Stimulated activated CD8-positive, alpha-beta memory T cell treated with anti-CD3 and anti-CD28 coated beads, Interleukin-4, amount 100 ng/mL, for 1 hour (primary cell): ENCODE measurements at places on chromosomes 6 and 20.

DNA sequence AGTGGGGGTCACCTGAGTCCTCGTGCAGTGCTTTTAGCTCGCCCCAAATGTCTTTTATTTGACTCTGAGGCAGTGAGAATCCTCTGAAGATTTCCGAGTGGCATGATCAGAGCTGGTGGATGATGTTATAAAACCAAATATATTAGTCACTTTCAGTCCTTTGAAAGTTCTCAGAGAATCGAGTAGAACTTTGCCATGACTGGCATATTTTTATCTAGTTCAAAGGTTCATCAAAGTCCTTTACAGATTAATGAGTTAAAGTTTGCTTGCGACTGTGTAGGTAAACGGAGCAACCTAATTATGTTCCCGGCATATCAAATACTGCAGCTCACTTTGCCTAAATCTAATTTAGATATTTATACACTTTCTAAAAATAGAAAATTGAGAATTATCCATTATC lies 498.5 kb upstream of the NOX3 start:
- DNase-seq = no peak

DNA sequence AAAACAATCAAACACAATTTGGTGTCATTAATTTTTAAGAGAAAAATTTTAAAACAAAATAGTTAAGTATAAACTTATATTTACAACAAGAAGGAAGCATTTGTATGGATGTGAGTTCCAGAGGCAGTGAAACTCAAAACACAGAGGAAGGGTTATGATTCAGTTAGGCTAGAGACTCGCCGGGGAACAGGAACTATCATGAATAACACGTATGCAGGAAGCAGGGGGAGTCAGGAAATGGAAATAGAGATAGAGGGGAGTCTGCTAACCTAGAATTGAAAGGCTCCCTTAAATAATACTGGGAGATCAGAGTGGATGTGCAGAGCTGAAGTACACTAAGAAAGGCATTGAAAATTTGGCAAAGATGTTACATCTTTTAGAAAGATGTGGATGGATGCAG lies 14.2 kb upstream of the HLA-DRB1 start:
- DNase-seq = no peak

- peak; percentile 86 for DNase-seq
Measured at GRCh38 chr6:32175711-32176475, at the start of gene AGPAT1. TSS of gene AGPAT1 (minus strand) at chr6:32176084. CDS start at chr6:32171496, 4,588 bp downstream.

- peak; percentile 38 for DNase-seq
Measured at GRCh38 chr6:142871910-142872331, 73.1 kb downstream of the HIVEP2 start.

DNA sequence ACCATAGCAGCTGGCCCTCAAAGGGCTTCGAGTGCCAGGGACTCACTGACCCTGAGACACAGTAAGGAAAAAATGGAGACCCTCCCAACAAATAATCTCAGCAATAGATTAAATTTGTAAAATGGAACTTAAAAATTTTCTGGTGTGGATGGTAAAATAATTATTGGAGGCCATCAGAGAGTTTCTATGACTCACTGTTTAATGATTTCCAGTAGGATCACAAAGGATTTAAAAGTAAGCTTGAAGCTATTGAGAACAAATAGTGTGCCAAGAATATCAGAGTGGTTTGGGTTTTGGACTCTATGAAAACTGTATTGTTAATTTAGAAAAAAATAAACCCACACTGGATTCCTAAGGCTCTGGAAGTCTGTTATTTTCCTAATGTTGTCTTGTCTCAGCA lies 115.2 kb upstream of the AKIRIN2 start:
- DNase-seq = no peak

- DNase-seq = no peak
Measured at GRCh38 chr6:25297039-25297441, 17.9 kb downstream of the CARMIL1 start.

GRCh38 chr6:9062596-9062995 lies 627.3 kb upstream of the SLC35B3 start:
- no peak for DNase-seq

GRCh38 chr6:45772886-45773495 lies 242.7 kb downstream of the CLIC5 start:
- no peak for DNase-seq

GRCh38 chr20:3239026-3239866 lies at the start of gene SLC4A11:
TSS of gene SLC4A11 (minus strand) at chr20:3239190. CDS start at chr20:3239137, 53 bp downstream.
- DNase-seq = no peak

DNA sequence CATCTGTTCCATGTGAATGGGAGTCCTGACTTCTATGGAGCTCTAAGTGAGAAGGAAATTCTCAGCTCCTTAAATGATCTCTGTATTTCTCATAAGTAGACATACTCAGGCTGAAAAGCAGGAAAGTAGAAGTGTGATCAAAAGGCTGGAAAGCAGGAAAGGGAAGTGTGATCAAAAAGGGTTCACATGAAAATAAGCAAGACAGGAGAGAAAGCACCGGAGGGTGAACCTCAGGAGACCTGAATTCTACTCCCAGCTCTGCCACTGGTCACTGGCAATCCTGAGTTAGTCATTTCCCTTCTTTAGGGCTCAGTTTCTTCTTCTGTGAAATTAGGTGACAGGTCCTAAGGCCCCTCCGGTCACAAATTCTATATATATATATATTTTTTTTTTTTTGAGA lies 55.5 kb upstream of the TRERF1 start:
- no peak for DNase-seq

- DNase-seq = no peak
Measured at GRCh38 chr20:11401988-11402387, 515.7 kb upstream of the BTBD3 start.

- DNase-seq = no peak
Measured at GRCh38 chr6:111487661-111488060, 4.6 kb upstream of the REV3L start.

DNA sequence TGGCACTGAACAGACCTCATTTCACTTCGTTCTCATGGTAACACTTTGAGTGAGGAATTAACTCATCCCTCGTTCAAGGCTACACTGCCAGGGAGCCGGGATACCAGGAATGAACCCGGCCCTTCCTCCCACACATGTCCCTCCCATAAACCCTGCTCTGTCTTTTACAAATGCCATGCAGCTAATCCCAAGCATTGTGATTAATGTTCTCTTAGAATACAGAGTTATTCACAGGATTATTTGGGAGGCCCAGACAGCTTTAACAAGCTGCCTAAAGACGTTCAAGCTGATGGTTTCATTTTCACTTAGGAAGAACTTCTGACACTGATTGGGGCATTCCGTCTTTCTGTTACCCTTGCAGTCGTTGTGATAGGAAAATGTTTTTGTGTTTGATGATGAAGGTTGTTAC lies 42.5 kb upstream of the CD83 start:
- DNase-seq = no peak

GRCh38 chr6:160378218-160378617 lies 30.0 kb downstream of the SLC22A3 start:
- no peak for DNase-seq

DNA sequence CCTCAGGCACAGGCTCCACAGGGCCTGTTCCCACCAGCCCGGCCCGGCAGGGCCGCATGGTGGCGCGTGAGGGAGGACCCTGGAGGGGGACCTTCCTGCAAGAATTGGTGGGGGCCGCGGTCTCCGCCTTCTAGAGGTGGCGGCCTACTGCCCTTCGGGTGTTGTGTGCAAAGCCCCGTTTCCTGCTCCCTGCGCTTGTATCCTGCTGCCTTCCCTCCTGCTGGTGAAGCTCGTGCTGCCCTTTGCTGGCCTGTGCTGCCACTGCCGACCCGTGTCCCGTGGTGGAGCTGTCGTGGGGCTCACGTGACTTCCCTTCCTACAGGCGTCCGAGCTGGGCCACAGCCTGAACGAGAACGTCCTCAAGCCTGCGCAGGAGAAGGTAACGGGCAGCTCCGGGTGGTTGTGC lies 8.4 kb upstream of the COL20A1 start:
- no peak for DNase-seq

DNA sequence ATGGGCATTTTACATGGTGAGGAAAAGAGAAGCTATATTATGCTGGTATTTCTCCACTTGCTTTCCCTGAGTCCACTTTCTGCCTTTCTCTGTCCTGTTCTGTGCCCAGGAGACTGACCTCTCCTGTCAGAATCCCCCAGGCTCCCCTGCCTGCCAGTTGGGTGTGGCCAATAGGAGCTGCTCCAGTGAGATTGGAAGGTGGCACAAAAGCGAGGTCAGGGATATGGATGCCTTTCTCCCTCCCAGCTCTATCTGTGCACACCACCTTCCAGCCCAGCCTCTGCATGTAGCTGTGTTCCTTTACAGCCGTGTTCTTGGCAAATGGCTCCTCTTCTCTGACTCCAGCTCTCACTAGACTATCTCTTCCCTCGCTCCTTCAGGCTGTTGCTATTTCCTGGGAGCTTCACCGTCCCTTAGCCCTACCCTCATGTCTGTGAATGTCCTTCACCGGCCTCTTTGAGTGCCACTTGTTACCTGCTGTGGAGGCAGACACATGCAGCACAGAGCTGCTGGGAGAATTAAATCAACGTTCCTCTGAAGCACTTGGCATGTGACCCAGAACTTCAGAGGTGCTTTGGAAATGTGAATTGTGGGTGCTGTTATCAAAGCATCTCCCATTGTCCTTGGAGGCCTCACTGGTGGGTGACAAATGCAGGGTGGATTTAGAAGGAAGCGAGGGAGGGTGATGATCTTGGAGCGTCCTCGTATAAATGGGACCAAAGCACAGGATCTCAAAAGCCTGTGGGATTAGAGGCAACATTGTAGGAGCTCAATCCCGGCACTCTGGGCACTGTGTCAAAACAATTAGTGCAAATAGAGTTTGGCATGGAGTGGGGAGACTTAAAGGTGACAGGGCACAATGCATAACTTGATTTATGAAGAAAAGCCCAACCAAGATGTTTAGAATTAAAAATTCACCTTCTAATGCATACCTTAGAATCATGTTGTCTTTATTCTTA lies 28.9 kb upstream of the RALGAPA2 start:
- no peak for DNase-seq

GRCh38 chr6:13220266-13220665 lies 108.1 kb downstream of the TBC1D7 start:
- no peak for DNase-seq

- no peak for DNase-seq
Measured at GRCh38 chr20:31549513-31549880, 35.3 kb downstream of the HM13 start.

DNA sequence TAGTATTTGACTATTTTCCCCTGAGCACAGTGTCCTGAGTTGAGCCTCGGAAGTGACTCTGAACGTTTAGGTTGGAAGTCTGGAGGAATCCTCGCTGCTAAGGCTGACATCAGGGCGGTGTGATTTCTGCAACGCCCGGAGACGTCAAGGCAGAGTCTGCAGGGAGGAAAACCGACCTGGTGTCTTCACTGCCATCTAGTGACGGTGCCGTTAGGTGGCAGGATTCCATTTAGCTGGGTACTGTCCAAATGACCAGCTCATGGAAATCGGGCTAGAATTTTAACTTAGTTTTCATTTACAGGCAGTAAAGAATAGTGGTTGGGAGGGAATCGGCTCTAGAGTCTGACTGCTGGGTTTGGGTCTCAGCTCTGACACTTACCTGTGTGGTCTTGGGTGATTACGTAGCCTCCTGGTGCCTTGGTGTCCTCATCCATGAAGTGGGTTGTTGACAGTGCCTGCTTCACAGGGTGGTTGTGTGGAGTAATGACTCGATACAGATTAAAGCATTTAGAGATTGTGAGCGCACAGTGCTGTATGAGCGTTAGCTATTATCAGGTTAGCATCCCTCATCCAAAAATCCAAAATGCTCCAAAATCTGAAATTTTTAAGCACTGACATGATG lies 35.0 kb downstream of the FOXF2 start:
- no peak for DNase-seq

- no peak for DNase-seq
Measured at GRCh38 chr6:3755637-3756545, 4.4 kb upstream of the PXDC1 start.

DNA sequence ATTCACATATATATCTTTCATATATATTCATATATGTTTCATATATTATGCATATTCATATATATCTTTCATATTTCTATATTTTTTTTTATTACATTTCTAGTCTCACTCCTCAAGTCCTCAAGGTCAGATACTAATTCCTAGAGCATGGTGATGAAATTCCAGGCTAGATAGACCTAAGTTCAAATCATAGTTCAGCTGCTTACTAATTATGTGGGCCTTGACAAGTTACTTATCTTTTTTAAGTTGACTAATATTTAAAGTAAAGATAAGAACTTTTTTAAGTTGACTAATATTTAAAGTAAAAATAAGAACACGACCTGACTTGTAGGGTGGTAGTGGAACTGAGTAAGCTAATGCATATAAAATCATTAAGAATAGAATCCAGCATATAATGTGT lies 495.6 kb upstream of the MAN1A1 start:
- DNase-seq = no peak

DNA sequence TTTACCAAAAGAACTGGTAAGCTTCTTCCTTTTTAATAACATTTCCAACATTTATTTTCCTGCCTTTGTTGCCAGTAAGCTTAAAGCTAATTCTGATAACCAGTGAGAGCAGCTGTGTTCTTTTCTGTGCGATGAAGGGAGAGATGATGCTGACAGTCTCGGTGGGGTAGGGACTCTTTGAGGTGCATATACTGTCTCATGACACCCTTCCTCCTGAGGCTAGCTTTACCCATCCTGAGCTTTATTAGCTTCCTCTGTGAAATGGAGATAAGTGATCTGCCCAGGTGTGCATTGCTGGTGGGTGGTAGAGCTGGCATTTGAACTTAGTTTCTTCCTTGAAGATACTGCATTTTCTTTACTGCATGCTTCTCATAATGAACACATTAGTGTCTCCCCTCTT lies 92.5 kb downstream of the LRRC1 start:
- no peak for DNase-seq

- no peak for DNase-seq
Measured at GRCh38 chr20:53902968-53903651, 167.3 kb downstream of the BCAS1 start.

- DNase-seq = no peak
Measured at GRCh38 chr20:25199473-25200260, 4.2 kb downstream of the ENTPD6 start.

DNA sequence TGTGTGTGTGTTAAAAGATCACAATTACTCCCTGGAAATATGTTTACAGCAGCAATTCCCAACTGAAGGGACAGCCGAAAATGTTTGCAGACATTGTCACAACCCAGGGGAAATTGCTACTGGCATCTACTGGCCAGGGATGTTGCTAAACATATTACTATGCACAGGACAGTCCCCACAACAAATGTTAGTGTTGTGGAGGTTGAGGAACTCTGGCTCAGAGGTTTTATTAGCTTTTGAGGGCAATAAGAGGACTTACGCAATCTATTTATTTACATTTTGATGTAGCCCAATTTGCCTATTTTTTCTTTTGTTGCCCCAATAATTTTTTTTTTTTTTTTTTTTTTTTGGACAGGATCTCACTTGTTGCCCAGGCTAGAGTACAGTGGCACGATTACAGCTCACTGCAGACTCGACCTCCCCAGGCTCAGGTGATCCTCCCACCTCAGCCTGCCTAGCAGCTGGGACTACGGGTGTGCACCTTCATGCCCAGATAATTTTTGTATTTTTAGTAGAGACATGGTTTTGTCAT lies 154.1 kb downstream of the RPS12 start:
- DNase-seq = no peak

- DNase-seq = no peak
Measured at GRCh38 chr20:47773371-47773786, 11.9 kb downstream of the SULF2 start.

GRCh38 chr6:116969211-116969863 lies 92.3 kb downstream of the RFX6 start:
- DNase-seq = no peak
